ENCODE measurements at places on chromosomes 5 and 9. TPM values are rescaled to one million over a fixed set of nuclear protein-coding genes. Genes with fewer than 3 reads are reported as not detected.

Gene ARID3C
- total RNA-seq = not detected

Gene HTR4
- not detected for total RNA-seq

- H3K27ac ChIP-seq = no peak overlapping the region
- H3K27me3 ChIP-seq = no peaks in the 10 kb centered on the region
- H3K36me3 ChIP-seq = no peaks in the 10 kb centered on the region
- H3K4me3 ChIP-seq = no peak overlapping the region
Measured at GRCh38 chr9:123622711-123623241, 266.8 kb downstream of the CRB2 start.

DNA sequence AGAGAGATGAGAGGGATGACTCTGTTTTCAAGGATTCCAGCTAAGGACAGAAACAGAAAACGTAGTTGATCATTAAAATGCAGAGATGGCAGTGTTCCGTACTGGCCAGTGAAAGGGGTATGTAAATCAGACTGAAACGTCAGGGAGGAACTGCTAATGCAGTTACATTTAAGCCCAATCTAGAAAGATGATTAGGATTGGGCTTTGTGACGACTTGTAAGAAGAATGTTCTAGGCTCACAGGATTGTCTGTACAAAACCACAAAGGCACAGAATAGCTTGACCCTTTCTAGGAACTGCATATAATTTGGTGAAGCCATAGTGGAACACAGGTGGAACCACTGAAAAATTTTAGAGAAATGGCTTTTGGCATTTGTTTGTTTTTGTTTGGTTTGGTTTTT is 55.6 kb upstream of the TESK1 start:
- no peak overlapping the region for H3K4me3 ChIP-seq
- peak overlapping the region; percentile 65 for H3K27ac ChIP-seq
- H3K27me3 ChIP-seq = no peaks in the 10 kb centered on the region
- peaks cover 40% of the 10 kb centered on the region for H3K36me3 ChIP-seq
- no peak for DNase-seq

- no peaks in the 10 kb centered on the region for H3K36me3 ChIP-seq
- H3K4me1 ChIP-seq = no peaks in the 10 kb centered on the region
- no peak overlapping the region for H3K27ac ChIP-seq
- DNase-seq = no peak
Measured at GRCh38 chr5:89302102-89302891, 419.3 kb upstream of the MEF2C start.

DNA sequence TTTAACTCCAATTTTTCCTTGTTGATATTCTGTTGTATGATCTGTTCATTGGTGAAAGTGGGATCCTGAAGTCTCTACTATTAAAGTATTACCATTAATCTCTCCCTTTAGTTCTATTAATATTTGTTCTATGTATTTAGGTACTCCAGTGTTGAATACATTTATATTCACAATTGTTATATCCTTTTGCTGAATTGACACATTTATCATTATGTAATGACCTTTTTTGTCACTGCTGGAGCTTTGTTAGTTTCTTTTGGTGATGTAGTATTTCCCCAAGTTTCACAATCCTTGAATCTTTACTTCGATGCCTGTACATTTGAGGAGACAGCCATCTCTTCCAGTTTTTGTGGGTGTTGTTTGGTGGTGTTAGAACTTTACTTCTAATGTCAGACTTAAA is 53.7 kb upstream of the PPP3R2 start:
- peaks cover 8% of the 10 kb centered on the region for H3K4me1 ChIP-seq
- H3K27ac ChIP-seq = no peak overlapping the region
- no peaks in the 10 kb centered on the region for H3K27me3 ChIP-seq

DNA sequence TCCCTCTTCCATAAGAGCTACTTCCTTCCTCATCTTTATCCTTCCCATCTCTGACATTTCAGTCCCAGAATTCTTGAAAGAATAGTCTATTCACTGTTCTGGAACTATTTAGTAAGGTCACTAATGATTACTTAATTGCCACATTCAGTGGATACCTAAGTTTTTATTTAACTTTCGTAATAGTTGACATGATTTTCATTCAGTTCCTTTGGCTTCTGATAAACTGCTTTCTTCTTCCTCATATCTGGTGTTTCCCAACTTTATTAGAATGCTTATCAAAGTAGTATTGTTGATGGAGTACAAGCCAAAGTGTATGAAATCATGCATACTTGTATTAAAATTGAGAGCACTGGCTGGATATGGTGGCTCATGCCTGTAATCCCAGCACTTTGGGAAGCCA is 10.8 kb downstream of the UBE2D2 start:
- H3K4me1 ChIP-seq = peaks cover 48% of the 10 kb centered on the region
- no peaks in the 10 kb centered on the region for H3K36me3 ChIP-seq
- H3K27me3 ChIP-seq = no peaks in the 10 kb centered on the region
- H3K27ac ChIP-seq = peak overlapping the region; percentile 22
- no peak overlapping the region for H3K4me3 ChIP-seq
- no peak for DNase-seq

- no peaks in the 10 kb centered on the region for H3K36me3 ChIP-seq
- no peak for DNase-seq
- no peaks in the 10 kb centered on the region for H3K27me3 ChIP-seq
- no peak overlapping the region for H3K27ac ChIP-seq
Measured at GRCh38 chr9:83429229-83429628, 109.0 kb downstream of the FRMD3 start.

Data from chondrocyte (in vitro differentiated cells).